ENCODE measurements at places on chromosomes 4 and X. TPM values are rescaled to one million over a fixed set of nuclear protein-coding genes. Genes with fewer than 3 reads are reported as not detected.
A peak's percentile ranks its signal among the peaks of the same experiment; 100 is the strongest.

The SPANXA1 gene
- not detected for total RNA-seq

The ADH7 gene
- 9.9 TPM for total RNA-seq

- peaks cover 91% of the 10 kb centered on the region for H3K27me3 ChIP-seq
- peak overlapping the region; percentile 73 for H3K27ac ChIP-seq
- peak; percentile 72 for ATAC-seq
- H3K4me1 ChIP-seq, result peaks cover 53% of the 10 kb centered on the region
- peak overlapping the region; percentile 31 for H3K4me3 ChIP-seq
Observed at GRCh38 chr4:54233277-54233696, 4.2 kb downstream of the PDGFRA start.

The UGT2A3 gene
- total RNA-seq, result not detected

DNA sequence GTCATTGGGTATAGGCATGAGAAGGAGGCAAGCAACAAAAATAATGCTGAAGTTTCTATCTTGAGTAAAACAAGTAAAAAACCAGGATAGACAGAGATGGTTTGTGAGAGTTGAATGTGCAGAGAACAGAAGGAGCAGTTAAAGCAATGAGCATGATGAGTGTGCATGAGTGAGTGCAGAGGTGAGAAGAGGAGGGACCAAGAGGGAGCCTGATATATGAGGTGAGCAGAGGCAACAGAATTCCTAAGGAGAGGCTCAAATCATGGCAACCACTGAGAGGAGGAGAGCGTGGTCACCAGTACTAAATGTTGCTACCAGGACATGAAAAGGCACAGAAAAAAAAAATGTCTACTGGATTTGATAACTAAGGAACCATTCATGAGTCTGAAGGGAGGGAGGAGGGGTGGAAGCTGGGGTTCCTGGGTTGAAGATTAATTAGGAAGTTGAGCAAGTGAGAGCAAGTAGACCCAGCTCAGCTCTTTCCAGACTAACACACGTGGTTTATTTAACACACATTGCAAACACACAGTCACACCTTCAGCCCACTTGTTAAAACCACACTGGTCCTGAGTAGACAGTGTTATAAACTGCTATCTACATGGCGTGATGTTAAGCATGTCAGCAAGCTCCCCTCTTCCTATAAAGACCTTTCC, 69.0 kb upstream of the IQCM start:
- no peak overlapping the region for H3K4me3 ChIP-seq
- no peaks in the 10 kb centered on the region for H3K36me3 ChIP-seq
- H3K27me3 ChIP-seq, result no peaks in the 10 kb centered on the region
- H3K4me1 ChIP-seq, result no peaks in the 10 kb centered on the region

DNA sequence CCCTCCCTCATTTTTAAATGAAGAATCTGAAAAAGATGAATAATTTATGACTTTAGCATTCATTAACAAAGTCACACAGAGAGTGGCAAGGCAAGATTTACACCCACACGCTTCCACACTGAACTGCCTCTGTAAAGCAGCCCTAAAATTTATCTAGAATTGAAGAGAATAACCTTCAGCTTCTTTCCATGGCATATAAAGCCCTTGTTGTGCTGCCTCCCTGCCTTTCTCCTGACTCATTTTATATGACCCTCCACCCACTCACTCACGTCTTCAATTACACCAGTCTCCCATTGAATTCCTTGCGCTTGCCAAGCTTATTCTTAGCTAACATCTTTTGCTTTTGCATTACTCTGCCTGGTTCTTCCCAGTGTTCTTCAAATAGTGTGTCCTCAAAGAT, 2649.3 kb downstream of the PCDH7 start:
- no peak overlapping the region for H3K27ac ChIP-seq
- no peaks in the 10 kb centered on the region for H3K27me3 ChIP-seq
- no peaks in the 10 kb centered on the region for H3K36me3 ChIP-seq
- H3K4me1 ChIP-seq, result no peaks in the 10 kb centered on the region

The CDKL2 gene
- total RNA-seq, result 3.9 TPM

DNA sequence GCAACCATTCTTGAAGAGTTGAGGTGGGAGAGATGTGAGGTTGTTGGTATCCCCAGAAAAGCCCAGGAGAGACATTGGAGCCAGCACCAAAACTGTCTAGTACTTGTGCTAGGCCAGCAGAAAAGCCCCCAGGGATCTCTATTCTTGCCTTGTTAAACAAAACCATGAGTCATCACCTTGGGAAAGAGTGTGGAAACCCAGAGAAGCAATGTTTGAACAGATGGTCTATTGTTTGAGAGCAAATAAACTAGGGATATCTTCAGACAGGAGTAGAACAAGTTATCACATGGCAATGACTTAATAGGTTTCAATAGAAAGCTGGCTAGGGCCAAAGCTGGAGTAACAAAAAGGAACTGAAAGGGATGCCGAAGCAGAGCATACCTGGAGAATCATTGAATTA, 195.7 kb upstream of the CASK start:
- H3K4me3 ChIP-seq, result no peak overlapping the region
- ATAC-seq, result no peak
- no peaks in the 10 kb centered on the region for H3K4me1 ChIP-seq

GRCh38 chr4:127047930-127048329, 584.8 kb upstream of the INTU start:
- no peaks in the 10 kb centered on the region for H3K4me1 ChIP-seq
- no peaks in the 10 kb centered on the region for H3K27me3 ChIP-seq
- no peak for ATAC-seq
- no peak overlapping the region for H3K4me3 ChIP-seq
- no peaks in the 10 kb centered on the region for H3K36me3 ChIP-seq

- no peaks in the 10 kb centered on the region for H3K36me3 ChIP-seq
- H3K27me3 ChIP-seq, result no peaks in the 10 kb centered on the region
- no peak overlapping the region for H3K4me3 ChIP-seq
- no peak overlapping the region for H3K27ac ChIP-seq
Observed at GRCh38 chrX:67724359-67725110, 180.7 kb downstream of the AR start.

The OPHN1 gene
- 8.2 TPM for total RNA-seq

The AREG gene
- total RNA-seq, result 3.6 TPM

- H3K4me3 ChIP-seq, result no peak overlapping the region
- H3K27me3 ChIP-seq, result no peaks in the 10 kb centered on the region
- no peak for ATAC-seq
- no peak overlapping the region for H3K27ac ChIP-seq
- H3K36me3 ChIP-seq, result peaks cover 5% of the 10 kb centered on the region
Observed at GRCh38 chrX:129798888-129799287, 19.1 kb downstream of the SASH3 start.

The IGSF1 gene
- total RNA-seq, result 2.4 TPM

GRCh38 chr4:153065276-153065675, 129.2 kb downstream of the FHDC1 start:
- no peaks in the 10 kb centered on the region for H3K36me3 ChIP-seq
- no peak for ATAC-seq
- H3K4me1 ChIP-seq, result no peaks in the 10 kb centered on the region
- no peaks in the 10 kb centered on the region for H3K27me3 ChIP-seq
- no peak overlapping the region for H3K27ac ChIP-seq

DNA sequence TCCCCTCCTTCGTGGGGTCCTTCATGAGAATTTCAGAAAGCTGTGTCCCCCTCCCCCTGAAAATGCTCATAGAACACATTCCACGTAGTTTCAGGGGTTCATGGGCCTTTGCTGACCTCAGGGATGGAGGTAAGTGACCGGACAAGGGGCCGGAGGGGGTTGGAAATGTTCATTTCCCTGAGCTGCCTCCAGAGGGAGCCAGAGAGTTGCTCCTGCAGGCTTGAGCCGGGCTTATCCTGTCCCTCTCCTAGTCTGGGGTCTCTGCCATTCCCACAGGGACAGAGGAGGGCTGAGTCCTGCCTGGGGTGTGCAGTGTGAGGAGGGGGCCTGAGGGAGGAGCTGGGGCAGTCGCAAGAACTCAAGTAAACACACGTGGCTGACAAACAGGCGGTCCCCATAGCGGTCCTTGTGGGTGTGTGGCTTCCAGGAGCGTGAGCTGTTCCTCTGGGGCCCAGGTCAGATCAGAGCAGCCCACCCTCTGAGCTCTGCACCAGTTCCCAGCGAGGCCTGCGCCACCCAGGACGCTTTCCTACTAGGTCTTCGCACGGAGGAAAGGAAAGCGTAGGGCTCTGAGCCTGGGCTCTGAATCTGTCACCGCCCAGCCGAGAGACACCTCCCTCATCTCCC, 62.5 kb downstream of the WFS1 start:
- no peaks in the 10 kb centered on the region for H3K36me3 ChIP-seq
- no peak overlapping the region for H3K4me3 ChIP-seq
- H3K27me3 ChIP-seq, result peaks cover 70% of the 10 kb centered on the region
- H3K4me1 ChIP-seq, result no peaks in the 10 kb centered on the region
- H3K27ac ChIP-seq, result no peak overlapping the region

- ATAC-seq, result no peak
- no peak overlapping the region for H3K4me3 ChIP-seq
- no peak overlapping the region for H3K27ac ChIP-seq
- no peaks in the 10 kb centered on the region for H3K36me3 ChIP-seq
- no peaks in the 10 kb centered on the region for H3K4me1 ChIP-seq
Observed at GRCh38 chr4:17494258-17495190, 17.4 kb downstream of the QDPR start.

The KDR gene
- 29.9 TPM for total RNA-seq

The WDR17 gene
- total RNA-seq, result 4.9 TPM

- no peak overlapping the region for H3K4me3 ChIP-seq
- H3K4me1 ChIP-seq, result no peaks in the 10 kb centered on the region
- no peak overlapping the region for H3K27ac ChIP-seq
- no peaks in the 10 kb centered on the region for H3K27me3 ChIP-seq
Observed at GRCh38 chrX:82141942-82142341, 940.0 kb downstream of the SH3BGRL start.

The FGF2 gene
- total RNA-seq, result 54.7 TPM
